ENCODE measurements at places on chromosomes 5 and 9.
A peak's percentile ranks its signal among the peaks of the same experiment; 100 is the strongest.

GRCh38 chr5:75319638-75320037 is 17.4 kb upstream of the HMGCR start:
- no peak for DNase-seq

- DNase-seq: no peak
These were observed 193.5 kb downstream of the ACTL7B start for GRCh38 chr9:108662091-108662875.

DNA sequence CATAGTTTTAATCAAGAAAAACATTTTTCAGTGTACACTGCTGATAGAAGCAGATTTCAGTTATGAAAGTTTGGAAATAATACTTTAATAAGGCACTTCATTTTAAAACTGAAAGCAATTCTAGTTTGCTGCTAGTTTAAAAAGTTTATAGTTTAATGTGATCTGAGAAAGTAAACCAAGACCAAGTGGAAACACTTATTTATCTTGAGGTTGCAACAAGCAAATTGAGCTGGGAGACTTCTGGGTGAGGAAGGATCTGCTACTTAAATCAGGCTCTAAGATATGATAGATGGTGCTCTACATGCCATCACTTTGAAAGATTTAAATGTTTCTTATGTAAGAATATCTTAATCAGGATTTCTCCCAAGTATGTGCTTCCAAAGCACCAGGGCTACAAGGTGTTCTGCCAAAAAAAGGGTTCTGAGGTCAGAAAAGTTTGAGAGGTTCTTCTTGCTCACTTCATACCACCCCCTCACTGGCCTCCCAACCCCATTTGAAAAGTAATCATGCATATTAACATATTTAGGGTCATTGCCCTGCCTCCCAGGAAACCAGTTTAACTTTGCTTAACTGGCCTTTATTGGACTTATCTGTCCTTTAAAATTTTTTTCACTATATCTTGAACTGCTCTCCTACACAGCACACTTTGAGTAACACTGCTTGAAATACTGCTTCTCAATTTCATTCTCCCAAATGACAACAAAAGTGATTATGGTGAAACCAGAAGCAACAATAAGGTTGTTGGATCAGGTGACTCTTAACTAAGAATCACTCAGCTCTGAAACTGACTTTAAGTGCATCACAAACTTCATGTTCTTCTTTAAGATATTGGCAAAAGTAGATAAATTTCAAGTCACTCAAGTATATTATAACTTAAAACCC is 15.5 kb downstream of the SLC44A1 start:
- DNase-seq: no peak

GRCh38 chr9:121289026-121289771 is 21.2 kb downstream of the GSN start:
- DNase-seq: peak; percentile 45

DNA sequence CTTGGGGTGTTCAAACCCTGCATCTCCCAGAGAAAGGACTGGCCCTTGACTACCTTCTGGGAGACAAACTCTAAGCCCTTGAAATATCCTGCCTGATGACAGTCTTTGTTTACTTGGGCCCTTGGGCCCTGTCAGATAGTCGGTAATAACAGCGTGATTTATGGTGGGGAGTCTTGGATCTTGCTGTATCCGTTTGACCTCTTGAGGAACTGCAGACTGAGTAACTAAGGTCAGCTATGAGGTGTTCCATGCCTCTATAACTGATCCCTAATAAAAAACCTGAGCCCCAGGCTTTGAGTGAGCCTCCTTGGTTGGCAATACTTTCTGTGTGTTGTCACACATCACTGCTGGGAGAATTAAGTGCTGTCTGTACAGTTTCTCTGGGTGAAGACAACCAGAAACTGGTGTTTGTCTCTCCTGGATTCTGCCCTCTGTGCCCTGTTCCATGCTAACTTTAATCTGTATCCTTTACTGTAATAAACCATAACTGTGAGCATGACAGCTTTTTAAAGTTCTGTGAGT is 56.2 kb upstream of the ANKRD33B start:
- DNase-seq: peak; percentile 65

- DNase-seq: no peak
These were observed 20.5 kb upstream of the PITX1 start for GRCh38 chr5:135054546-135054945.

DNA sequence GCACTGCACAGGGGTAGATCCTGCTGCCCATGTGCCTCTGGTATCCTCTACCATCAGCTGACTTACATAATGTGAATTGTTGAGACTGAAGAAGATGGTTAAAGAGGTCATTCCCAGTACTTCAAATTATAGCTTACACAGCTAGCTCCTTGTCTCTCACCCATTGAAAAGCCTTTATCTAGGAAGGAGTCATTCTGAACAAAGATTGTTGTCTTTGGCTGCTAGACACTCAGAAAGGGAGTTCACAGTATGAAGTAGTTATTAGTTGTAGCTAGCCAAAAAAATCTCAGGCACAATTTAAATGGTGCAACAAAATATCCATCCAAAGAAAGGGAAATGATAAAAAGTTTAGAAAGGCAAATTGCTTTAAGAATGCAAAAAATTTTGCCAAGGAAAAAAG is 102.0 kb upstream of the NREP start:
- no peak for DNase-seq

- no peak for DNase-seq
These were observed 1.8 kb downstream of the SLC6A18 start for GRCh38 chr5:1226839-1227581.

DNA sequence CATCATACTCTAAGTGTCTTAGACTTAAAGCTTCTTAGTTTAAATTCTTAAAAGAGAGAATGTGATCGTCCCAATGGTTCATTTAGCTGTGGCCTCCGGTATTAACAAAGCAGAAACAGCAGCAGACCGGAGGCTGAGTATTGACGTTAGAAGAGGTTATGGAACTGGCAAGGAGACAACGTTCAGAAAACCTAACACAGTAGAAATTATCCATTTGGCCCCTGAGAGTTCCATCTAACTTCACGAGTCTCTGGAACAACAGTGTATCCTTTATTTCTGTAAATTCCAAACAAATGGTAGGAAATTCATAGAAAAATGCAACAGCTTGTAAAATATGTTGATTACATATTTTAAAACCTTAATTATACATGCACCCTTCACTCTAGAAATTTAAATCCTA is 107.3 kb upstream of the PTGER4 start:
- no peak for DNase-seq

DNA sequence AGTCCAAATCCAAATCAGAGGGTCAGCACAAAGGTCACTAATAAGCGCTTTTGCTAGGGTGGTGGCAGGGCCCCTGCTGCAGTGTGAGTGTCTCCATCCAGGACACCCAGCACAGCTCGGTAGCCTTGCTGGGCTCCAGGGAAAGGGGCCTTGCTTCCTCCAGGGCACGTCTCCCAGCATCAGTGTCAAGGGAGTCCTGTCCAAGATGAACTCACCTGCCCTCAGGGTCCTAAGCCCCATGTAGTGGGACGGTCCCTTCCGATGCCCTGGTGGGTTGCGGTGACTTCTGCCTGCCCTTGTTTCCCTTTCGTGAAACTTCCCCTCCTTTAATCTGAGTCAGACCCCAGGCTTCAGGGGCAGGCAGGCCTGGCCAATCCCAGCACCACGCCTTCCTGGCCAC is 101.7 kb downstream of the ZNF354C start:
- DNase-seq: no peak

DNA sequence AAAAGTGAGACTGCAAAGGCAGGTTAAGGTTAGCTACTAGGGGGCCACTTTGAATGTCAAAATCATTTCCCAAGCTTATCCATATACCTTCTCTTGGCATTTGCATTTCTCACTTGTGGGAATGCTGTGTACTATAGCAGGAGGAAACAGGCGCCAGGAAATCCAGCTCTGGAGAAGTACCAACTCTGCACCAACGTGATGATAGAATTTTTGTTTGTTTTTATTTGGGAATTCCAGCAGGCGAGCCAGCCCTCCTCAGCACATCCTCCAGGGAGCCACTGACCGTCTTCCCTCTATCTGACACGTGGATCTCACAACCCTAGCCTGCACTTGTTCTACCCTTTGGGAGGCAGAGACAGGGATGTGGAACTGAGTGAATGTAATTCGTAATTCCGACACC is 318.0 kb downstream of the ACTL7B start:
- no peak for DNase-seq

- peak; percentile 66 for DNase-seq
These were observed 64.0 kb upstream of the RANBP6 start for GRCh38 chr9:6079386-6079785.

Data from RPMI7951 (cell line).